ENCODE measurements at places on chromosomes 2 and 18.

DNA sequence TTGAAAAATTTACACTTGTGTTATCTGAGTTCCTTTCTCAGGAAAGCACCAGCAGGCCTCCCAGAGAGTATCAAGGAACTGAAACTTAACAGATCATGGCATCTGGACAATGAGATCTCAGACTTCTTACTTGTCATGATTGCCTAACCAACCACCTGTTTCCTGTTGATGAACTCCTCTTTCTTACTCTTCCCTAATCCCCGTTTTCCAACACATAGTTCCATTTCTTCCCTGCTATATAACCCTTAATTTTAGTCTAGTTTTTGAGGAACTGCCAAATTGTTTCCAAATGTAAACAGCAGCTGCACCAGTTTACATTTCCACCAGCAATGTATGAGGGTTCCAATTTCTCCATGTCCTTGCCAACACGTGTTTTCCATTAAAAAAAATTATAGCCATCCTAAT, 6.1 kb upstream of the FAM171B start:
- no peak for DNase-seq

DNA sequence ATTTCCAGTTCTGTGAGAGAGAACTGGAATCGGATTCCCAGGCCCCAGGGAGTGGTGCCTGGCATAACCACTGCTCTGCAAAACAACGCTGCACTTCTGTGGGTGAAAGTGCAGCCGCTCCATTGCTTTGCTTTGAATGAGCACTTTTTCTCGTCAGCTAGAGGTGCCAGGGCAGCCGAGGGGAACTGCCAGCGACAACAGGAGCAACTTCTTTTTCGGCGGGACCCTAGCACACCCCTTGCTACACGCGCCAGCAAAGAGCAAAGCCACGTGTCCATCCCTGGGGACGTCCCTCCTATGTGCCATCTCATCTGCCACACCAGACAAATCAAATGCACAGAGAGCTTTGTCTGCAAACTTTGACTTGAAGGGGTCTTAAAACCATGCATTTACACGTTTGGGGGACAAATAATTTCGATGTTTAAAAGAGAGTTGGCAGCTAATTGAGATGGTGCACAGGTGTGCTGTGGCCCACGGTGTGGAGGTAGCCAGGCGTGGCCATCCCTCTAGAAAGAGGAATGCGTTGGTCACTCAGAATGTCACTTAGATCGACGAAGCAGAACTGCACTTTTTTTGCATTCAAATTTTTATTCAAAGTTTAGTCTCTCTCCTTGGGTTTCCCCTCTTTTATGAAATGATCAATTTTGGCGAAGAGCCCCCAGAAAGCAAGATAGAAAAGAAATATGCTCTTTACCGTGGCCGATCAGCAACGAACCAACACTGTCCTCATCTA, 151.8 kb downstream of the MBP start:
- no peak for DNase-seq

GRCh38 chr2:137202318-137202717, 437.0 kb downstream of the THSD7B start:
- DNase-seq, result no peak

GRCh38 chr2:234305846-234306245, 191.0 kb downstream of the ARL4C start:
- DNase-seq, result no peak

DNA sequence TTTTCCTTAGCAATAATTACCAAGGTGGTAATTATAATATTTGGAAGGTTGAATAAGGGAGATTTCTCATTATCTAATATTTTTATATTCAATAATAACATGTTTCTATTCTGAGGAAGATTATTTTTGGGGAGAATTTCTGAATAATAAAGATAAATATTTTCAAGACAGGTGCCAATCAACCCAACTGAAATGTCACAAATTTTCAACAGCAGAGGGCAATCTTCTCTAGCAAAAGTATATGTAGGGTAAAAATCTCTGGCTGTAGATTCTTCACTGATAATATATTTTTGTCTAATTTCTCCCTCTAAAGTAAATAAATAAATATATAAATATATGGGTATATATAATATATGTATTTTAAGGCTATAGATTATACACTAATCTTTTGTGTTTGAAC, 1187.2 kb upstream of the CRIM1 start:
- no peak for DNase-seq
